ENCODE measurements at places on chromosomes 16 and 17.

GRCh38 chr16:89801800-89802199 is 14.6 kb downstream of the FANCA start:
- no peak for DNase-seq

DNA sequence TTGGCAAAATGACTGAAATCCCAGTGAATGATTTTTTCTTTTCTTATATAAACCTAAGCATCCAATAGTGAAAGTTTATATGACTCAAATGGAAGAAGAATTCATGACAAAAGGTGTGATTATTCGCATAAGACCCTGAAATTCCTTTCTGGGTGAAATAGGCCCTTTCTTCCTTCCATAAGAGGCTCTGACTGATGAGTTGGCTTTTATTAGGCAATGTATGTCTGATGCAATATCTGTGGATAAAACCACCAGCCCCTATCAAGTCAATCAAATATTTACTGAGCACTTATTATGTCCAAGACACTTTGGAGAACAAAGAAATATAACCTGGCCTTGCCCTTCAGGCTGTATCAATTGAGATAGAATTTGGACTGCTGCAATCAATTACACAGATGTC is 316.6 kb downstream of the CDH13 start:
- DNase-seq = no peak

- DNase-seq = no peak
Measured at GRCh38 chr17:76943781-76944213, 75.6 kb downstream of the MGAT5B start.

DNA sequence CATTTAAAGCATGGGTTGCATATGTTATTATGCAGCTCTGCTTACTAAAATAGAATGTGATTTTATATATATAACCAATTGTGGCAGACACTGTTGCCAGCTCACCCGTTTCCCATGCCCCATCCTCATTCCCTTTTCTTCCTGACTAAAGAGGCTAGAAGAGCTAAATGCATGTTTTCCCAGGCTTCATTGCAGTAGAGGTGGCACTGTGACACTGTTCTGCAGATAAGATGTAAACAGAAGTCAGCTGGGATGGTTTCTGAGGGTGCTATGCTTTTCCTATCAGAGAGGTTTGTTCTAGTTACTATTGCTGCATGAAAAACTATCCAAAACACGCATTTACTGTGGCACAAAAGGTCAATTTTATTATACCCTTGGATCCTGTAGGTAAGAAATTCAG is 5.7 kb upstream of the TOB1 start:
- DNase-seq = no peak

DNA sequence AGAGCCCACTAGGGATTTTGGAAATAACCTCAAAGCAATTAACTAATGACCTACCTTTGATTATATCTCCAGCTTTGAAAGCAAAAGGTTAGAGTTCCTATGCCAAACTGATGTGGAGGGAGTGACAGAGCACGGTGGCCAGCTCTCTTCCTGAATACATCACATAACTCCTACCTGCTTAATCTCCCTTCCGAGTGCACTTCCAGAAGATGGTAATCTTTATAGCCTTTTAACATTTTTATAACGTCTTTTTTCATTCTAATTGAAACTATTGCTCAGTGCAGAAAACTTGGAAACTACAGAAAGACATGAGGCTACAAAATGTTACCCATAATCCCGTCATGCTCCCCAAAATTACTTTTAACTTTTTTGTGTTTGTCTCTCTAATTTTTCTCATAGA is 110.5 kb upstream of the COX10 start:
- no peak for DNase-seq

DNA sequence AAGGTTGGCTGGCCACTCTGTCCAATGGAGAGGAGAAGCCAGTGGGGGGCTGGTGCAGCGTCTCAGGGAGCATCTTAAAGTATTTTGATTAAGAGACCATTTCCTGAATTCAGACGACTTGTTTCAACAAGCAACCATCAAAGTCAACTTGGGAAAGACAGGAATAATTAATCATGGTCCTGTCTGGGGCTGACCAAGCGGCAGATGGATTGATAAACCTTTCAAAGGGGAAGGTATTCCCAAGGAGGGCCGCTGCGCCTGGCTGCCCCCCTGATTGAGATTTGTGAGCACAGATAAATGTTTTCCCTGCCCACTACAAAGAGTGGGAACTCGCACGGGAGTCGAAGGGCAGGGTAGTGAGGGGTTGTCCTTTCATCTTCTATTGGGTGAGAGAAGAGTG is 47.5 kb downstream of the HNF1B start:
- DNase-seq = no peak

- DNase-seq = no peak
Measured at GRCh38 chr17:79131701-79132100, 57.1 kb downstream of the ENGASE start.

- DNase-seq = no peak
Measured at GRCh38 chr16:19522760-19523159, 862 bp upstream of the GDE1 start.

GRCh38 chr17:78255029-78255656 is 23.7 kb downstream of the TMEM235 start:
- DNase-seq = no peak

GRCh38 chr17:12431188-12431587 is 234.5 kb upstream of the MYOCD start:
- DNase-seq = no peak

- peak; percentile 14 for DNase-seq
Measured at GRCh38 chr16:58306327-58306726, 11.5 kb upstream of the PRSS54 start.

DNA sequence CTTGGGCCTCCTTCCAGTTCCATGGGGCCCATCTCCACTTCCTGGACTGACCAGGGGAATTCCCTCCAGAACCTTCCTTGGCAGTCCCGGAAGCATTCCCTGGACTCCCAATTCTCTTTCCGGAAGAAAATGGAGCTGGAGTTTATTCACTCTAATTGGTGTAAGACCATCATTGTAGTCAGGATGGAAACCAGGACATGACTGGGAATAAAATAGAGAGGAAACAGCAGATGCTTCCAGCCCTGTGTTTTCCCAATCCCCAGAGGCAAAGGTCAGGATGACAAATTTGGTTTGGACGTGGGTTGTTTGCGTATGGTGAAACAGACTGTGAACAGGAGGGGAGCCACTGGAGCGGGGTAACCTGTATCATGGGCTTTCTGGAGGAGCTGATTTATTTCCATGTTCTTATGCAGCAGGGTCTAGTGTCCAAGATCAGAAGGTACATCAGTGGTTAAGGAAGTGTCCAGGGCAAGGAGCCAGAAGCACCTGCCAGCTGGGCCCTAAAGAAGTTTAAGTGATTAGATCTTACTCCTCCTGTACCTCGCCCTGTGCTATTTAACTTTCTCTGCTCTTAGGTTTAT is 8.5 kb upstream of the LONP2 start:
- DNase-seq = no peak

- no peak for DNase-seq
Measured at GRCh38 chr17:28740406-28741357, 3.1 kb upstream of the TRAF4 start.

DNA sequence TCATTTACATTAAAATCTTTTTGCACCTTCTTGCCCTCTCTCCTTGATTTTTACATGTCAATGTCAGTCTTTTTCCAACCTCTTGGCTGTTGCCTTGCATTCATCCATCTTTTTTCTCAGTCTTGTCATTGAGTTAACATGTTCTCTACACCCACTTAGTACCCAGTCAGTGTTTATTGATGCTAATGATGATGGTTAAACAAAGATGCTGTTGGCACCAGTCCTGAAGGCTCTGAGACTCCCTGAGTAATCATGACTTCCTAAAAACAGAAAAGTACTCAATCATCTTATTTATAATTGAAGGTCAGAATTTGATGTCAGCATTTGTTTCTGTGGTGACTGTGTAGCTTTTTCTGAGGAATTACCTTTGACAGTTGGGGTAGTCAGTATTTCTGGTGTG is 104.5 kb downstream of the NLK start:
- no peak for DNase-seq

DNA sequence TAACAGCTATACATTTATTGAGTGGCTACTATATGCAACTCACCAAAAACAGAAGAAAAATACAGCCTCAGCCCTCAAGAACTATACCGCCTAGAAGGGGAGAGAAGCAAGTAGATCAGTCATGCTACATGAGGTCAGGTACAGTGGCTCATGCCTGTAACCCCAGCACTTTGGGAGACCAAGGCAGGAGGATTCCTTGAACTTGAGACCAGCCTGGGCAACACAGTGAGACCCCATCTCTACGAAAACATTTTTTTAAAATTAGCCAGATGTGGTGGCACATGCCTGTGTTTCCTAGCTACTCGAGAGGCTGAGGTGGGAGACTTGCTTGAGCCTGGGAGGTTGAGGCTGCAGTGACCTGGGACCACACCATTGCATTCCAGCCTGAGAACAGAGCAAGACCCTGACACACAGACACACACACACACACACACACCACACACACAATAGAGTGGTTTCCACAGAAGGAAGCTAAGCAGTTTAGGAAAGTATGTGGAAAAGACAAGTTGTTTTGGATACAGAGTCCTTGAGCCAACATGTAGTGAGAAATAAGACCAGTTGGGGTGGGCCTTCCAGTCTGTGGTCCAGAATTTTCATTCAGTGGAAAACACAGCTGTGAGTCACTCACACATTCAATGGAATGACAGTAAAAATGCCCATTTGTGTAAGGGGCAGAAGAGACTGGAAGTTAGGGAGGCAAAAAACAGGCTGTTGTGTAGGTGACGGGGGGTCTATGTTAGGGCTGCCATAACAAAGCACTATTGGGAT is 10.7 kb upstream of the SNTB2 start:
- DNase-seq = no peak

GRCh38 chr17:77364941-77365583 is 224.3 kb downstream of the SEC14L1 start:
- DNase-seq = no peak

DNA sequence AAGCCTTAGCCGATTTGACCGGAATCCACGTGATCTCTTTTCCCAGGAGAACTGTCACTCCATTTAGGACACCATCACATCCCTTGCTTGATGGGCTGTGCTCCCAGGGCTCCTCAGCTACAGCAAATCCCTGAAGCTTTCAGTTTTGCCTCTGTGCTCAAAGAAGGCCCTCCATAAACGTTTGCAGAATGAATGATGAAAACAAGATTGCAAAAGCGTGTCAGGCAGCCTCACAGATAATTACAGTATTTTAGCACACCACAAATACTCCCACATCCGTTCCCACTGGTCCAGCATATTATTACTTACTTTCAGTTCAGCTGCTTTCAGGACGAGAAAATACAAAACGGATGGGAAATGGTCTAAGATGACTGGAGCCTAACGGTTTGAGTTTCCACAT is 84.6 kb downstream of the USP31 start:
- no peak for DNase-seq

GRCh38 chr16:16042076-16042475 is 92.7 kb downstream of the ABCC1 start:
- DNase-seq = peak; percentile 76

GRCh38 chr17:53740312-53740711 is 82.4 kb upstream of the KIF2B start:
- no peak for DNase-seq

DNA sequence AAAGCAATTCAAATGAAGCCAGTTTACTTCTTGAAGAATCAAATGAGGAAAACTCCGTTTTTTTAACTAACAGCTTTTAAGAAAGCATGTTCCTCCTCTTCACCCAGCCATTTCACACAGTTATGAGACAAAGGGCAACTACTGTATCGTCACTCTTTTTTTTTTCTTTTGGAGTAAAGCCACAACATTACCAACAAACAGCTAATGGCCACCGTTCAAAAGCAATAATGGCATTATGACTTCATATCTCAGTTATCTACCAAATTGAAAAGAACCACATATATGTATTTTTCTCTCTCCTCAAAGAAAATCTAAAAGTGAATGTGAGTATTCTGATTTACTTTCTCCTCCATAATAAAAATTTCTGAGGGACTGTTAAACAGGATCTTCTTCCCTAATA is 14.5 kb downstream of the GRB2 start:
- DNase-seq = no peak

- no peak for DNase-seq
Measured at GRCh38 chr17:6455321-6455705, 11.1 kb downstream of the PIMREG start.

GRCh38 chr17:14552306-14552705 is 251.4 kb downstream of the HS3ST3B1 start:
- no peak for DNase-seq

GRCh38 chr17:77687921-77688320 is 270.6 kb upstream of the TNRC6C start:
- DNase-seq = no peak

DNA sequence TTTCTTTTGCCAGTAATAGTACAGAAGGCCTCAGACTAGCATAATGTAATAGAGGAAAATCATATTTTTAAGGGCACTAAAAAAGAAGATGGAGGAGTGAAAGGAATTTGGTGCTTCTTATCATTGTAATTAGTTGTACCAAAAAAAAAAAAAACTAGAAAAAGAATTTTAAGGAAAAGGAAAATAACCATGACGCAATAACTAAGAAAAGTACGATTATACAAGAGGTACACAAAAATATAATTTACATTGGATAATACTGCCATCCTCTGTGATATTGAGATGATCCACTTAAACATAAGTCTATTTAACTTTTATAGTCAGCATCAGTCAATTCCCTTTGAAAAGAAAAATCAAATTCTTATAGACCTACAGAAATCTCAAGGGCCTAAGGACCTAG is 146.7 kb upstream of the IRX5 start:
- no peak for DNase-seq

DNA sequence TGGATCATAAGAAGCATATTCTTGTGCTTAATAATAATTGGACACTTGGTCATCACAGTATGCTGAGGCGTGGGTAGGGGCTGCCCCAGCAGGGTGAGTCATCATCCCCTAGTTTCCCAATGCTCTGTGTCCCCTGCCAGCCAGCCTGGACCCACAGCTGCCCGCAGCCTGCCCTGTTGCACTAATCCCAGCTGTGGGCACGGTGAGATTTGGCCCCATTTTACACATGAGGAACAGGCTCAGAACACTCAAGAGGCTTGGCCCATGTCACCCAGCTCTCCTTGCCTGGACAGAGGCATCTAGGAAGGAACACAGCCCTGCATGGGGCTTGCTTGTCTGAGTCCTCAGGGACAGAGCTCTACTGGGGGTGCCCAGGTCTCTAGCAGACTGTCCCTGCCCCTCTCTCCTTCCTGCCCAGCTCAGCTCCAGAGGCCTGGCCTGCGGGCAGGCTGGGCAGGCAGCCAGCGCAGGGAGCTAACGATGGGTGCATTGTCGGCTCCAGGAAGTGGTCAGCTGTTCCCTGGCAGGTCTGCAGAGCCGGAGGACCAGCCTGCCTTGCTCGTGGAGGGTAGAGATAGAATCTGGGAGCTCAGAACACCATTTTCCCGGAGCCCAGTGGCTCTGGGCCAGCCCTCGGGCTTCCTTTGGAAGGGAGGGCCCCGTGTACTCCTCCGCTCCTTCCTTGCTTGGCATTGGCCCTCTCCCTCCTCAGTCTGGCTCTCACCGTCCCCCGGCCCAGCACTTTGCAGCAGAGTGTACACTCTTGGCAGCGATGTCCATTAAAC is 189.4 kb downstream of the RAB11FIP4 start:
- peak; percentile 60 for DNase-seq
